ENCODE measurements at places on chromosomes 3 and 15.

DNA sequence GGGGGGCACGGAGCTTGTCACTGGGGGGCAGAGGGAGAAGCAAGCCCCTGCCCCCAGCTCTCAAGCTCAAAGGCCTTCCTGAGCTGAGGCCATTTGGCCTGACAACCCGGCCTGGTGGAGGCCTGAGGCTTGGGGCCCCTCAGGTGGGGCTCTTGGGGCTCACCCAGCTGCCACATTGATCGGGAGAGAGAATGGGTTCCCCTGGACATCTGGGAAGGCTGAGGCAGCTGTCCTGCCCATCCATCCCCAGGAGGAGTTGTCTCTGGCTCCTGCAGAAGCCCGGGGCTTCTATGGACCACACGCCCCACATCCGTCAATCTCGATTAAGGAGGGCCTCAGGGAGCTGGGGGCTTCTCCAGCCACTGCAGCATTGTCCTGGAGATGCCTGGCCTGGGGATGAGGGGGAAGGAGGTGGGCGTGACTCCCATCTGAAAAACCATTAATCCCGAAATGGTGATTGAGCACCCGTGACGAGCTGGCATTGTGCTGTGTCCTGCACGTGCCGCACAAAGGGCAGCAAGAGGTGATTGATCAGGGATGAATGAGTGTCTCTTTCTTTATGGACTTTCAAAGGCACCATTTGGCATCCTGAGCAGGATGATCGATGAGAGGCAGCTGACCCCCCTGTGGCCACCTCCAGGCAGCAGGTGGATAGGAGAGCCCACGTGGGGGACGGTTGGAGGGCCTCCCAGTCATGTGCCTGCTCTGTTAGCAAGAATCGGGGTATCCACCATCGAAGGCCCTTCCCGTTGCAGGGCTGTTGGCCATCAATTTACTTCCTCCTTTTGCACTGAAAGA is 17.2 kb upstream of the CRABP1 start:
- DNase-seq, result no peak

- DNase-seq, result no peak
Measured at GRCh38 chr3:94241986-94242385, 179.1 kb downstream of the NSUN3 start.

GRCh38 chr3:159669766-159670165 is 318.9 kb upstream of the IL12A start:
- DNase-seq, result no peak

- no peak for DNase-seq
Measured at GRCh38 chr3:35965908-35966307, 326.6 kb downstream of the ARPP21 start.

DNA sequence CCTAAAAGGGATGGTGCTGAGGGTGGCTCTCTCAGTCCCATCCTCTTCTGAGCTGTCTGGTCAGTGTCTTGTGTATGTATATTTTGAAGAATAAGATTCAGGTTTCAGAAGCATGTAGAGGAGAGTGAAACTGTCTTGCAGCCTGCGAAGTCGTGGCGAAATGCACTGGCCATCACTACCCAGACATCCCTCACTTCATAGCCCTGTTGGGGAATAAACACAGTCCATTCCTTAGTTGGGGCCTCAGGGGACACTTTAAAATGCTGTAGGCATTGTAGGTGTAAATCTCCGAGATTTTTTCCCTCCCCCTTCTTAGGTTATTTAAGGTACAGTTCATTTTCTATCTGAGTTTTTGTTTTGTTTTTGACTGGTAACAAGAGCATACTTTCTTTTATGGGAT is 93.8 kb downstream of the DNASE1L3 start:
- no peak for DNase-seq

- DNase-seq, result no peak
Measured at GRCh38 chr3:174821477-174821876, 37.7 kb upstream of the NAALADL2 start.

DNA sequence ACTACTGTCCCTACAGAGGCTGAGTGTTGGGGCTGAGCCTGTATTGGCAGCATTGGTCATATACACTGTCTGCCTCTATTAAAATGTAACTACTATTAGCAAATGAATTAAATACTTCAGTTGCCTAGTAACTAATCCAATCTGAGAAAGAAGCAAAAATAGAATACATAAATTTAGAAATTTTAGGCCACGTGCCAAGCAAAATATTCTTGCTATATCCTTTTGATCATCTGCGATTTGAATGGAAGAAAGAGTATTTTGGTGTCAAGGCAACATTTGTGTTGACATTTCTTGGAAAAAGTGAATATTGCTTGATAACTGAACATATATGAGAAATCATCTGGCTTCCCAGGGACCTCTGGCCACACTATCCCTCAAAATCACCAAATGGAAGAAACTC is 148.2 kb upstream of the TOPAZ1 start:
- no peak for DNase-seq

- DNase-seq, result no peak
Measured at GRCh38 chr15:57422113-57422754, 45.9 kb downstream of the CGNL1 start.

- no peak for DNase-seq
Measured at GRCh38 chr15:100111125-100112060, 230.4 kb downstream of the ADAMTS17 start.

DNA sequence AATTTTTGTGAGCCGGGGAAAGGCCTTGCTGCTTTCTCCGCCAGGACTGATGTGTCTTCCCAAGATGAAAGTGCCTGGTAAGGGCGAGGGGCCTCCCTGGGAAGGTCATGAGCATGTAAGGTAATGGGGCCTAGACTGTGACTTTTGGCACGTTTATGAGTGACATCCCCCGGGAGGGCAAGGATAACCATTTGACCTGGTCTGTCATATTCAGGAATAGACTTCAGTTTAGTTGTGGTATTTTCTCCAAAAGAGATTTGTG is 631 bp upstream of the CNBP start:
- DNase-seq, result no peak
